NCI-H1436 treated with DMSO at 0.1 percent for 48 hours (cell line): ENCODE measurements at places on chromosomes 12 and 14.

DNA sequence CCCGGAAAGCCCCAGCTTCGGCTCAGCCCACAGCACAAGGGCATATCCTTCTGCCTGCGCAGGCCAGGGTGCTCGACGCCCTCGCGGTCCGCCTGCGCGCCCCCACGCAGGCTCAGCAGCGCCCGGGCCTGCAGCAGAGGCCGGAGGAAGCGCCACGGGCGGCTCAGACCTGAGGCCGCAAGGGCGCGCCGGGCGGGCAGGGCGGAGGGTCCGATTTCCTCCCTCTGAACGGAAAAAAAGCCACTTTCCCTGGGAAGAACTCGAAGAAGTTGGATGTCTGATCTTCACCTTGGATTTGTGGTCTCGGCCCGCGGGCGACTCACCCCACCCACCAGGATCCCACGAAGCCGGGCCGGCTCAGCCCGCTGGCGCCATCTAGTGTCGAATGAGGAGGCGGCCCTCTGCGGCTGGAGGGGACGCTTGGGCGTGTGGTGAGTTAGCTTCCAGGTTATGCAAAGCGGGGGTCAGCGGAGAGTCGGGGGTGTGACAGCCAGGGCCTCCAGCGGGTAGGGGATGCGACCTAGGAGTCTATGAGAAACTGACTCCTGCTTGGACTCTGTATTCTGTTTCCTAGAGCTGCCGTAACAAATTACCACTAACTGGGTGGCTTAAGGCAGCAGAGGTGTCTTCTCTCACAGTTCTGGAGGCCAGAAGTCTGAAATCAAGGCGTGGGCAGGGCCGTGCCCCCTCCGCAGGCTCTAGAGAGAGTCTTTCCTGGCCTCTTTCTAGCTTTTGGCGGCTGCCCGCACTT is 40.0 kb upstream of the SRSF5 start:
- DNase-seq: no peak

DNA sequence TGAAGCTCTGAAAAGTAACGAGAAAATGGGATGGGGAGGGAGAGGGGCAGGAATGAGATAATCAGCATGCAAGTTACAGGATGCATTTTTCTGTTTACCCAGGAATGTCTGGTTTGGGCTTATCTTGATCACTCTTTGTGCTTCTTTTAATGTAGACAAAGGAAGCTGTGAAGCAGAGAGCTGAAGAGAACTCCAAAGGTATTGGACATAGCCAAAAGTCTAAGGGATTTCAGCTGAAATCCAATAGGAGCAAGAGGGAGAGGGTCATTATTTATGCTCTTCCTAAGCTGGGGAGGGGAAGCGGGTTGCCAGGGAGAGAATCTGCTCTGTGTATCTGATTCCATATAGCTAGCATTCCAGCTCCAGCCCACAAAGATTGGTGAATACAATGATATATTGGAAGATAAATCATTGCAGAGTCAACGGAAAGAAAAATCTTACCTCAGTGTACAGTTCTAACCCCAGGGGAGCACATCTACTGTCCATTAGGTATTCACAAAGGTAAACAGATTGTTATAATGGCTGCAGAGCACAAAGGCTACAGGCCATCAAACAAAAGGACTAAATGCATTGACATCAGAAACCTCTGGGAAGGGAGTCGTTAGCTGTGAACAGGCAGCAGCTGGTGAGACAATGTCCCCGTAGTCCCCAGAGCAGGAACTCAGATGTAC is 61.0 kb upstream of the PELI2 start:
- DNase-seq: peak; percentile 79

DNA sequence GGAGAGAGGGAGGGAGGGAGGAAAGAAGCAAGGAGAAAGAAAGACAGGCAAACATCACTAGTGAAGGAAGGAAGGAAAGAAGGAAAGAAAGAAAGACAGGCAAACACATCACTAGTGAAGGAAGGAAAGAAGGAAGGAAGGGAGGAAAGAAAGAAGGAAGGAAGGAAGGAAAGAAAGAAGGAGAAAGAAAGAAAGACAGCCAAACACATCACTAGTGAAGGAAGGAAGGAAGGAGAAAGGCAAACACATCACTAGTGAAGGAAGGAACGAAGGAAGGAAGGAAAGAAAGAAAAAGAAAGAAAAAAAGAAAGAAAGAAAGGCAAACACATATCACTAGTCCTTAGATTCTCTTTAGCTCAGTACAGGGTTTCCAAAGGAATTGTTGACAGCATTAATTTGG is 5.3 kb downstream of the FZD10 start:
- DNase-seq: no peak

GRCh38 chr14:99643343-99643742 is 1.6 kb upstream of the HHIPL1 start:
- DNase-seq: no peak

DNA sequence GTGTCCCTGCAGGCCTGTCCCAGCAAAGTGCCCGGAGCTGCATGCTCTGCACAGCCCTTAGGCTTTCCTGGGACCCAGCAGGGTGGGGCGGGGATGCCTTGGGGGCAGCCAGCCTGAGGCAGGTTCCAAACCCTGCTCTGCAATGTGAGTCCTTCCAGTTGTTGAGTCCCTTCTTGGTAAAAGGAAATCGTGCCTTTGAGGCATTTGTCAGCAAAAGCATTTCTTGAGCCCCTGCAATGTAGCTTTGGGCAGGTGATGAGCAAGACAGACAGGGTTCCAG is 38.1 kb upstream of the TRAF3 start:
- DNase-seq: no peak

- DNase-seq: no peak
Observed at GRCh38 chr14:104298458-104298857, 160.1 kb downstream of the KIF26A start.

DNA sequence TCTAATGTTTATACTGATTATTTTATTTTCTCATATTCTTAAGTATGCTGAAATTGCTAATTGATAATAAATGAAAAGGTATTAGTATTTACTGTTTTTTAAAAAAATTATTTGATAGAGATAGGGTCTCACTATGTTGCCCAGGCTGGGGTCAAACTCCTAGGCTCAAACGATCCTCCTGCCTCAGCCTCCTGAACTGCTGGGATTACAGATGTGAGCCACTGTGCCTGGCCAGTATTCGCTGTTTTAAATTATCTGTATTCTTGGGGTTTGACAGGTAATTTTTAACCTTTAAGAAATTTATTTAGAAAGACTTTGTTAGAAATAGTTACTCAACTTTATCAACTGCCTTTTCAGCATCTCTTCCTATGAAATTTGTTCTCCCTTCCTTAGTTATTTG is 32.2 kb downstream of the RAN start:
- DNase-seq: no peak

GRCh38 chr12:58919231-58920101 is 838 bp downstream of the LRIG3 start:
- no peak for DNase-seq

DNA sequence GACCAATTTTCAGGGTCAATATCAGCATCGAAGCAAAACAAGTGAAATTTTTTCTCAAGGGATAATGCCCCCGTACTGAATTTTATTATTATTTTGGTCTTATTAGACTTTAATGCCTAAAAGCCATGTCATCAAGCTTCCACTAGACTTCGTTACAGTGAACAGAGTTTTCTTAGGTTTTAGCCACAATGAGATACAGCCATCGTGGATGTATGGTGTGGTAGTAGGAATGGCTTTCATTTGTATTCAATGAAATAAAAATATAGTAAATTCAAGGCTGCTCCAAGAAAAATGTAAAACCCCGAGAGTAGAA is 11.7 kb downstream of the TAOK3 start:
- no peak for DNase-seq

DNA sequence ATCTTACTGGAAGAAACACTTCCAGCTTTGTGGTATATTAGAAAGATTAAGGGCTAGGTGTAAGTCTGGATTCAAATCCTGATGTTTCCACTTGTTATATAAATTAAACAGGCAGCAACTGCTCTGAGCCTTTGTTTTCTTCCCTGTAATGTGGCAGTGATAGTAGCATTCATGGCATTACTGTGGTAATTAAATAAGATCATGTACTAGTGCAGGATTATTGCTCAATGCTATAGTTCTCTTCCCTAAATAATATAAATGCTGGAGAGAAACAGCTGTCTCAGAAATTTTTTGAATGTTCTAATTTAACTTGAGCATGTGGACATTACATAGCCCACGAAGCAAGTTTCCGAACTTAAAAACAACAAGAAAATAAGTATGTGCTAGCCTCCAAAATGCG is 5.4 kb downstream of the TMEM117 start:
- no peak for DNase-seq

- DNase-seq: no peak
Observed at GRCh38 chr12:92199819-92200576, 54.4 kb upstream of the BTG1 start.

- DNase-seq: no peak
Observed at GRCh38 chr14:53491256-53491883, 338.2 kb upstream of the DDHD1 start.

DNA sequence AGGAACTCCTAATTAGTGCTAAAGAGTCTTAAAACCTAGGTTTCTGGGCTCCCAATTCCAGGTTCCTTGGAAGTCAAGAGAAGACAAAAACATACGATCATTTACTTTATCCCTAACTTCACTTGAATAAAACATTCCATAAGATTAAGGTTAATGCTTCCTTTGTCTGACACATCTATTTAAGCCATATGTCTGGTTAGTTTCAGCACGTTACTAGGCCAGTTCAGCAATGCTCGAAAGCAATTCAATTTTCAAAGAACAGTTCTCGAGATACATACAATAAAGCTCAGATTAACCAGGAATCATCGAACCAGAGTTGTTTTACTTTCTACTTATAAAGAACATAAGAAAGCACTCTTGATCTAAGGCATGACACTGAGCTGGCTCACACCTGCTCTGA is 68.0 kb upstream of the POC1B start:
- no peak for DNase-seq

GRCh38 chr12:29288031-29288430 is 92.9 kb downstream of the ERGIC2 start:
- DNase-seq: no peak

DNA sequence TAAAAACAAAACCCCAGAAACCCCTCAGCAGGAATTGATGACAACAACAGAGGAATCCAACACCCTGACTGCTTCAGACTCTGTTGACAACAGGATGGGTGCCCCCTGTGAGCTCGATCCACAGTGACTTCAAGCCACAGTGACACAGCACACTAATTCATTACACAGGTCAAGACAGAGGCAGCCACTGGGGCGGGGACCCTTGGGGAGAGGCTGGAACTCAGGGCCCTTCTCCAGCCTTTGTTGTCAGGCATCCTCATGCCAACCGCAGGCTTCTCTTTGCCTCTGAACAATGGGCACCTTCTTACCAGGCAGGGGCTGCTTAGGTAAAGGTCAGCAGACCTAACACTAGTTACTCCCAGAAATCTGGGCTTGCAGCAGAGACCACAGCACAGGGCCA is 37.6 kb downstream of the ACADS start:
- no peak for DNase-seq

DNA sequence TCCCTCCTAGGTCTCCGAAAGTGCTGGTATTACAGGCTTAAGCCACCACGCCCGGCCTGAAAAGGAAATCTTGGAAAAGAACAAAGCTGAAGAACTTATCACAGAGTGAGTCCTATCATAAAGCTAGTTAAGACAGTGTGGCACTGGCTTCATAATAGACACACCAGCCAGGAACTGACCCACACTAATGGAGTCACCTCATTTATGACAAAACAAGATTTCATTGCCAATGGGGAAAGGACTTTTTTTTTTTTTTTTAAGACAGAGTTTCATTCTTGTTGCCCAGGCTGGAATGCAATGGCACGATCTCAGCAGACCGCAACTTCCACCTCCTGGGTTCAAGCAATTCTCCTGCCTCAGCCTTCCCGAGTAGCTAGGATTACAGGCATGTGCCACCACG is 15.7 kb downstream of the KDM2B start:
- DNase-seq: no peak

GRCh38 chr12:106446419-106447092 is 89.0 kb downstream of the POLR3B start:
- DNase-seq: peak; percentile 70
